ENCODE measurements at places on chromosomes 3 and 15.

GRCh38 chr3:53690521-53690920 lies 155.7 kb downstream of the CHDH start:
- H3K27me3 ChIP-seq = no peaks in the 10 kb centered on the region
- H3K27ac ChIP-seq = no peak overlapping the region
- no peak for DNase-seq
- H3K36me3 ChIP-seq = no peaks in the 10 kb centered on the region
- H3K4me1 ChIP-seq = peaks cover 3% of the 10 kb centered on the region

- no peaks in the 10 kb centered on the region for H3K36me3 ChIP-seq
- no peak overlapping the region for H3K27ac ChIP-seq
- no peak for DNase-seq
- H3K4me3 ChIP-seq = no peak overlapping the region
These were observed 1.0 kb upstream of the CCR5 start for GRCh38 chr3:46369675-46370132.

DNA sequence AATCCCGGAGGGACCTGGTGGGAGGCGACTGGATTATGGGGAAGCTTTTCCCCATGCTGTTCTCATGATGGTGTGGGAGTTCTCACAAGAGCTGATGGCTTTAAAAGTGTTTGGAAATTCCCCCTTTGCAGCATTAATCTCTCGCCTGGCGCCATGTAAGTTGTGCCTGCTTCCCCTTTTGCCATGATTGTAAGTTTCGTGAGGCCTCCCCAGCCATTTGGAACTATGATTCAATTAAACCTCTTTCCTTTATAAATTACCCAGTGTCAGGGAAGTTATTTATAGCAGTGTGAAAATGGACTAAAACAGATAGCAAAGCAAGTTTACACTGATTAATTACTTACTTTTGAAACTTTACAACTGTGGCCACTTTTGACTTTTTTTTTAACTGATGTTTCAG lies 10.6 kb upstream of the U2SURP start:
- no peak for DNase-seq
- H3K4me3 ChIP-seq = no peak overlapping the region
- H3K27me3 ChIP-seq = no peaks in the 10 kb centered on the region
- peaks cover 8% of the 10 kb centered on the region for H3K4me1 ChIP-seq
- no peaks in the 10 kb centered on the region for H3K36me3 ChIP-seq

DNA sequence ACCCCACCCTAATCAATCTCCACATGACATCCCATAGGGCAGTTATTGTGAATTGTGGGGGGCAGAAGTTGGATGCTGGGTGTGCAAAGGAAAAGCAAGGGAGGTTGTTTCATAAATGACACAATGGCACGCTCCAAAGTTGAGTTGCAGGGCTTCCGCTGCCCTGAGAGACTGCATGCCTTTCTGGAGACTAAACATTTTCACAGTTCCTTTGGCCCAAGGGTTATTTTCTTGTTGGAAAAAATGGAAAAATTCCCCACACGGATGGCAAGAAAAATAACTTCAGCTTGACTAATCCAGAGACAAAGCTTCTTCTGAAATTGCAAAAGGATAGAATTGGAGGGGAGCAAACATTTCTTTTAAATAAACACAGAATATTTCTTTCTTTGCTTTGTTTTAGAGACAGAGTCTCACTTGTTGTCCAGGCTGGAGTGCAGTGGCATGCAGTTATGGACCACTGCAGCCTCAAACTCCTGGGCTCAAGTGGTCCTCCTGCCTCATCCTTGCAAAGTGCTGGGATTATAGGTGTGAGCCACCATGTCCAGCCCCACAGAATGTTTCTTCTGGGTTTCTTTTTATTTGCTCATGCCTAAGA lies 19.1 kb upstream of the TPM1 start:
- no peaks in the 10 kb centered on the region for H3K36me3 ChIP-seq
- no peak overlapping the region for H3K27ac ChIP-seq
- H3K27me3 ChIP-seq = no peaks in the 10 kb centered on the region
- no peak for DNase-seq
- H3K4me3 ChIP-seq = no peak overlapping the region

Data from gastrocnemius medialis (tissue), 4 donors.